Activated gamma-delta T cell treated with anti-CD3 and anti-CD28 coated beads, Interleukin-2, amount 50 U/mL, for 16 hours (primary cell): ENCODE measurements at places on chromosomes 13 and 19.

GRCh38 chr13:66859078-66859477, 371.1 kb downstream of the PCDH9 start:
- DNase-seq: no peak

- DNase-seq: no peak
Measured at GRCh38 chr19:47024502-47024901, 4.9 kb downstream of the NPAS1 start.

GRCh38 chr19:45574526-45574925, 10.1 kb downstream of the OPA3 start:
- DNase-seq: no peak

DNA sequence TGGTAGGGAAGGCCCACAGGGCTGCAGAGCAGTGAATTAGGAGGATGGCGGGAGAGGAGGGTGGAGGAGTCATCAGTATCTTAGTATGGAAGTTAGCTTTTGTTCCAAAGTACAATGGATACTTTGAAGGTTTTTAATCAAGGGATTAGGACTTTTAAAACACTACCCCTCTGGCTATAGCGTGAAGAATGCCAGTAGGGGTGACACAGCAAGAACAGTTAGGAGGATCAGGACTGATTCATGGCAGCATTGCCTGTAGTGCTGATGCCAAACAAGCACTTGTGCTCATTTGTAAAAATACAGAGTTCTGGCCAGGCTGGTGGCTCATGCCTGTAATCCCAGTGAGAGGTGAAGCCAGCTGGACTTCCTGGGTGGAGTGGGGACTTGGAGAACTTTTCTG, 46.2 kb downstream of the SKA3 start:
- no peak for DNase-seq

GRCh38 chr19:28466107-28467045, 746.6 kb downstream of the UQCRFS1 start:
- DNase-seq: peak; percentile 59

DNA sequence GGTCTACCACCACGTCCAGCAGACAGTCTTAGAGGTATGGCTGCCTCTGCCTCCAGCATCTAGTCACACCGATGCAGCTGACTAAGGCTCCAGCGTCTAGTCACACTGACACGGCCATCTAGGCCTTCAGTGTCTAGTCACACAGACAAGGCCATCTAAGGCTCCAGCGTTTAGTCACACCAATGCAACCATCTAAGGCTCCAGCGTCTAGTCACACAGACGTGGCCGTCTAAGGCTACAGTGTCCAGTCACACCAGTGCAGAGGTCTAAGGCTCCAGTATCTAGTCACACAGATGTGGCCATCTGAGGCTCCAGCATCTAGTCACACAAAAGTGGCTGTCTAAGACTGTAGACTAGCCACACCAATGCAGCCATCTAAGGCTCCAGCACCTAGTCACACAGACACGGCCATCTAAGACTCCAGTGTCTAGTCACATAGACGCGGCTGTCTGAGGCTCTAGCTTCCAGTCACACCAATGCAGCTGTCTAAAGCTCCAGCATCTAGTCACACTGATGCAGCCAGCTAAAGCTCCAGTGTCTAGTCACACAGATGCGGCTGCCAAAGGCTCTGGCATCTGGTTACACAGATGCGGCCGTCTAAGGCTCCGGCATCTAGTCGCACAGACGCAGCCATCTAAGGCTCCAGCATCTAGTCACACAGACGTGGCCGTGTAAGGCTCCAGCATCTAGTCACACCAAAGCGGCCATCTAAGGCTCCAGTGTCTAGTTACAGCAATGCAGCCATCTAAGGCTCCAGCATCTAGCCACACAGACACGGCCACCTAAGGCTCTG, 55.1 kb downstream of the KLF2 start:
- no peak for DNase-seq

- no peak for DNase-seq
Measured at GRCh38 chr13:107881362-107881761, 334.0 kb downstream of the LIG4 start.

GRCh38 chr19:48560095-48560530, 8.1 kb downstream of the SULT2B1 start:
- no peak for DNase-seq

- DNase-seq: no peak
Measured at GRCh38 chr19:48770266-48770665, 14.9 kb downstream of the FGF21 start.

GRCh38 chr13:106418556-106418955, 116.9 kb downstream of the EFNB2 start:
- no peak for DNase-seq

- DNase-seq: no peak
Measured at GRCh38 chr13:34246511-34246910, 428.6 kb downstream of the RFC3 start.

DNA sequence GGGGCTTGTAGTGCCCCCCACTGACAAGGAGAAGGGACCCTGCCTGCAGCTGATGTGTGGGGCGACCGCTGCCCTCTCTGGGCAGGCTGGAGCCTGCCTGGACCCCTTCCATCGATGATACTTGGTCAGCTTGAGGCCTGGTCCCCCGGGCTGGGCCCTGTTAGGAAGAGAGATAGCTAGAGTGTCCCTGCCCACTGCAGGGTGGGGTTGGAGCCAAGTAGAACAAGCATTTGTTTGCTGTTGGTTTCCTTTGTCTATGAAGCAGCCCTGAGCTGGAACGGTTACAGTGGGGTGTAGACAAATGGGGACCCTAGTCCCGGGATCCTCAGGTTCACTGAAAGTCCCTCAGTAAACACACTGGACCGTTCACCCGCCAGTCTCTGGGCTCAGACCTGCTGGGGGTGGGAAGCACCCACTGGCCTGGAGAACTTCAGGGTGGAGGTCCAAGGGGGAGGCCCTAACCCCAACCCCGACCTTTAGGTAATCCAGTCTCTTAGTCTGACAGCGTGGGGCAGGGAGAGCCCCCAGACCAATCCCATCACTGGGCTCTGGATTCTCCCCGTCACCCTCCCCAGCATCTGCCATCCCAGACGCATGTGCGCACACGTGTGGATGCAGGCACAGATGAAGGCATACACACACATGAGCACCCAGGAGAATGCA, 204.8 kb upstream of the ZNF536 start:
- DNase-seq: no peak

- no peak for DNase-seq
Measured at GRCh38 chr19:55720801-55721200, 17.4 kb downstream of the NLRP9 start.

GRCh38 chr13:91331047-91331915, 16.2 kb upstream of the MIR17HG start:
- no peak for DNase-seq

GRCh38 chr13:36432106-36432544, at the start of gene CCNA1:
Gene CCNA1 (plus strand): TSS chr13:36432495. CDS start chr13:36433057, 562 bp downstream.
- DNase-seq: no peak

GRCh38 chr19:29672933-29673336, 7.7 kb downstream of the PLEKHF1 start:
- peak; percentile 83 for DNase-seq

DNA sequence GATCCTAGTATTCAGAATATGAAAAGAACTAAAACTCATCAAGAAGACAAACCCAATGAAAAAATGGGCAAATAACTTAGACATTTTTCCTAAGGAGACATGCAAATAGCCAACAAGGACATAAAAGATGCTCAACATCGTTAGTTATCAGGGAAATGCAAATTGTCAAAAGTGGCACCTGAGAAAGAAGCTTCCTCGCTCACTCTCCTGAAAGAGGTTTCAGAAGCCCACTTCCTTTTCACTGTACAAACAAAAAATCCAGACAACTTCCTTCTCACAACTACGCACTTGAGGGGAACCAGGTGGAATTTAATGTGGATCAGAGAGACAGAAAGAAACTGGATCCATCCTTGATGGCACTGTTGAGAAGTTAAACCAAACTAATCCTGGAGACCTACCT, 41.5 kb downstream of the KLF12 start:
- no peak for DNase-seq

GRCh38 chr19:3392480-3392879, 26.1 kb downstream of the NFIC start:
- no peak for DNase-seq

- peak; percentile 27 for DNase-seq
Measured at GRCh38 chr19:3516675-3517207, 10.6 kb downstream of the FZR1 start.

GRCh38 chr13:106182404-106182803, 353.1 kb downstream of the EFNB2 start:
- DNase-seq: no peak

DNA sequence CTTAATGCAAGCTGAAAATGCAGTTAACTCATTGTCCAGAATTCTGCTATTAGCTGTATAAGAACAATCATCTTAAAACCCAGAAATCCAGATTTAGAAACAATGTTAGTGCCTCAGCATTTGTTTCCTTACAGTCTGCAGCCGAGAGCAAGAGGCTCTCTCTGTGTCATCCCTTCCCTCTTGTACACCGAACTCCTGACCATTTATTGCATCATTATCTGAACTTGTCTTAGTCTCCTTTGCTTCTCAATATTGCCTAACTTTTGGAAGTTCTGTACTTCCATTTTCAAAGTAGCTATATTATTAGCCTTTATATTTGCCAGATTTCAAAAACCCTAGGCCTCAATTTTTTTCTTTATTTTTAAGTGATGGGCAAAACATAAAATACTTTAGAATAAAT, 27.1 kb downstream of the RNASEH2B start:
- no peak for DNase-seq

DNA sequence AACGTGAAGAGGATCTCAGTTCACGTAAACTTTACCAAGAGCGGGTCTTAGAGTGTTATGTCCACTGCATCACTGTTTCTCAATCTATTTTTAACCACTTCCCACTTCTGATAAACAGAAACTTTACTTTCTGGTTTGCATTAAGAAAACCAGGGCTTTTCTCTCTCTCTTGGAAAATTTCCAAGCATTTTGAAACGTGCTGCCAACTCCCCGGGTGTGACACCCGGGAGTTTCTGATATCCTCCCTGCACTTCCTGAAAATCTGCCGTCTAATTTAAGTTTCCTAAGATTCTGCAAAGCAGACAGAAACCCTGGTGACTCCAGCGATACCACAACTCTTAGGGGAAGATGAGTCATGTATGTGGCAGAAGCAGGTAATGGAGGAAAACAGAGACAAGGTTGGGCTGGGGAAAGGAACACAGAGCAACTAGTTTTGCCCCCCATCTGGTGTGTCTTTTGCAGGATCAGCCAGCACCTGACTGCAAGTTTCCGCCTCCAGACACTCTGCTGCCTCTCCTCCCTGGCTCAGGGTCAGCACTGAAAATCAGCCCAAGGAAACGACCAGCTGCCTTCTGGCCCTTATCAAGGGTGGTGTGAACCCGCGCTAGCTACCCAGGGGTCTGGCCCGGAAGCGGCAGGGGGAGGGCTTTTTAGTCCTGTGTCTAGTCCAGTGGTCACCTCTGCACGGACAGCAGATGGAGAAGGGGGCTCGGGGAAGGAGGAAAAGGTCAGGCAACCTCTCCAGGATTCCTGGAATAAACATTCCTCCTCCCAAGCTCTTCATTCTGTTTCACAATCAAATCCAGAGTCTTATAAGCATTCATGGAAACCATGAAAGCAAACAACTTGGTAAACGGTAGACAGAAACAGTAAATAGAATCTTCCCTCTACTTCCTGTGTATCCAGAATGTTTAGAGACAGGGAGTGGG, 11.3 kb upstream of the FFAR2 start:
- DNase-seq: no peak

DNA sequence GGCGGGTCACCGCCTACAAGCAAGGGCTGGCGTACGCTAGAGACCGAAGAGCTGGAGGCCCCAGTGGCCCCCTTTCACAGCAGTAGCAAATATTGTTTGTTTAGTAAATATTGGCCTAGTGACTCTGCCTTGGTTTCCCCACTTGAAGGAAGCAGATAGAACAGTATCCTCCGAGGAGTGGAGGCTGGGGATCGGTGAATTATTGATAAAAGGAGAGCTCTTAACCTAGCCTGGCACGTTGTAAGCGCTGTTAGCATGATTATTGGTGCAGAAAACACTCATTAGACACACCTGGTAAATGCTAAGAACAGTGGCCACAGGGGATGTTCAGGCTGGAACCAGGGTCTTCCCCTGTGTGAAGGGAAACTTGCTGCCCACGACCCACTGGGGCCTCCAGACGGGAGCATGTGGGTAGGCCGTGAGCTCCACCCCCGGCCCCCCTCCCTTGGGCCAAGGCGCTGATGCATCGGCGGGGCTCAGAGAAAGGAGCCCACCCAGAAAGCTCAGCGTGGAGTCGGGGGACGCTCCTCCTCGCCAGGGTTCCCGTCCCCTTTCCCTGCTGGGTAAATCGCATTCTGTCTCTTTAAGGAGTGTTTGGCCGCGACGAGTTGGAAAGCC, 2.3 kb downstream of the IER2 start:
- no peak for DNase-seq

DNA sequence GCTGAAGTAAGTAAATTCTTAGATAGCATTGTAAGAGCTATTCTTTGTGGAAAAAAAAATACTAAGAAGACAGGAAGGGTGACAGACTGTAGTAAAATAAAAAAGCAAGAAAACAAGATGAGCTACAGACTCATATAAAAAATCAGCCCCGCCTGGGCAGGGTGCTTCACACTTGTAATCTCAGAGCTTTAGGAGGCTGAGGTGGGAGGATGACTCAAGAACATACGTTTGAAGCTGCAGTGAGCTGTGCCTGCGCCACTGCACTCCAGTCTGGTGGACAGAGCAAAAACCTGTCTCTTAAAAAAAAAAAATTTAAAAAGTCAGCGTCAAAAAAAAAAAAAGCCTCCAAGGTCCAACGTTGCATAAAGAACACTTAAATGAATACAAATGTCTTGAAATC, 102.1 kb downstream of the VWA8 start:
- no peak for DNase-seq

DNA sequence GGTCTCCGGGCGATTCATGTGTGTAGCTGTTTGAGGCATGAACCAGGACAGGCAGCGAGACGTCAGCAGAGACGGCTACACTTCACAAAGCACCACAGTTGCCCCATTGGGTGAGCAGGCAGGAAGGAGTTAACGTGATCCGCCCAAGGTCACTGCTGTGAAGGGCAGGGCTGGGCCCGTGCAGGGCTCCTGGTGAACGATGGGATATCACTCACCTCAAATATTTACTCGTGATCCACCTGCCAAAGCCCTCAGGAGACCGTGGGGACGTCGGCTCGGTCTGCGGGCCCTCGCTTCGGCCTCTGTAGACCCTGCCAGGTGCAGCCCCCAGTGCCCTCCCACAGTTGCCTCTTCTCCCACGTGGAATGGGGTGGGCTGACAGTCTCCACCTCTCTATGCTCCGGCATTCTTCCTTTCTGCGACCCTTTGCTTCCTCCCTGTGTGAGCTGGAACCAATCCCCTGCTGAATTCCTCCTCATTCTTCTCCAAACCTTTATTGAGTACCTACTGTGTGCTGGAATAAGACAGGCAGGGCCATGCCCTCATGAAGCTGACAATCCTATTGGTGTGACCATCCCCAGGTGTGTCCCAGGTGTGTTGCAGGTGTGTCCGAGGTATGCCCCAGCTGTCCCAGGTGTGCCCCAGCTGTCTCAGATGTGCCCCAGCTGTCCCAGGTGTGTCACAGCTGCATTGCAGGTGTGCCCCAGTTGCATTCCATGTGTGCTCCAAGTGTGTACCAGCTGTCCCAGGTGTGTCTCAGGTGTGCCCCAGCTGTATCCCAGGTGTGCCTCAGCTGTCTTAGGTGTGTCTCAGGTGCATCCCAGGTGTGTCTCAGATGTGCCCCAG, 2.0 kb upstream of the GRK1 start:
- DNase-seq: no peak
